ENCODE measurements at places on chromosomes 7 and 10.

GRCh38 chr7:124084024-124084423, 51.2 kb upstream of the TMEM229A start:
- no peak for DNase-seq

- no peak for DNase-seq
Observed at GRCh38 chr7:22572292-22572691, 72.3 kb upstream of the STEAP1B start.

DNA sequence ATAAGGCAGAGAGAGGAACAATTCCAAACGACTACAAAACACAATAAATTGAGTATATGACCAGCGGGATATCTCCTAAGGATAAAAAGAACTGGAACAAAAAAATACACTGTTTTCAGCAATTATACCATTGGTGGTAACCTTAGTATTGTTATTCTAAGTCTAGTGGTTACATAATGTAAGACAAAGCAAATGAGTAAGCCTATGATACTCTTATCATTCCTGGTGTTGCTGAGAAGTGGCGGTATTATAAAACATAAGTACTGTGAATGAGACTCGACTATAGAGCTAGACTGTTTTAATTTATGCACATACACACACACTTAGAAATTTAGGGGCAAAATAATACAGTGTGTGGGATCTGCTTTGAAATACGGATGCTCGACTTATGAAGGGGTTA, 107.7 kb downstream of the NRBF2 start:
- DNase-seq = no peak

- DNase-seq = no peak
Observed at GRCh38 chr7:23356726-23357125, 57.6 kb downstream of the MALSU1 start.

DNA sequence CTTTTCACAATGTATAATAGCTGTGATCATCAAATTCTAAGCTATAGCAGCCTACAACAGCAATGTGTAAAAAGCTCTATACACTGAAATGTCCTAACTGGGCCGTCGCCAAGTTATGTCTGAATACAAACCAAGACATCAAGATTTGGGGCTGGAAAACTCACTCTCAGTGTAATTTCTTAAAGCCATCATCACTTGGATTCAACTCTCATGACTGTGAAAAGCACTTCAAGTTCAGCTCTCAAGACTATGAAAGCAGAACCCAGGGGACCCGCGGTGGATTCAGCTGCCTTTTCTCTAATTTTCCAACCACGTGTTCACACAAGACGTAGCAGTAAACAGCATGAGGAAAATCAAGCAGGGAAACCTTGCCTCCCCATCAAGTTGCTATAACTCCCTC, 15.8 kb upstream of the ZNRF2 start:
- no peak for DNase-seq

DNA sequence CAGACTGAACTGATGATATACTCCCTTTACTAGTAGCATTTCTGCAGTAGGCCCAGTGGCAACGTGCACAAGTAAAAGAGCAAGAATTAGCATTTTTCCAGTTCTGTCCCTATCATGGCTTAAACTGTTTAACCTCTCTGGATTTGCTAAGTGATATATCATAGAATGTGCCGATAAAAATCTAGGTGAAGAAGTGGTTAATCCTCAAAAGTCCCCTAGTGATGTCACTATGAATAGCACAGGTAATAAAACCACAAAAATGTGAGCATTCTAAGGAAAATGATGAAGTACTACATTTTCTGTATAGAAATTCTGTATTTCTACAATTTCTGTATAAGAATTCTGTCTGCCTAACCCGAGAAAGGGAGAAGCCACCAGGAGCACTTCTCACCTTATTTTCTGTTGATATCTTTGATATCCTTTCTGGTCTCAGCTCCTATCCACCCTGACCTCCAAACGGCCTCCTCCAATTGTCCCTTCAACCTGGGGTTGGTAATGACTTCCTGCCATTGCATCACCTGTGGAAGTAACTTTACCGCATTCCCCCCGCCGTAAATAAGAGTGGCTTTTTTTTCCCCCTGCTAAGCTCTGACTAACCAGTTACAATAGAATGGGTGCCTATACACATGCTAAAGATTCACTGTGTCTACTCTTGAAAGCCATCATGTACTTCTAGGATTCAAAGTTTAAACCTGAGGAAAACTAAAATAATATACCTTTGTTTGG, 155.9 kb upstream of the ASAH2 start:
- no peak for DNase-seq

Data from stimulated activated CD4-positive, alpha-beta T cell treated with anti-CD3 and anti-CD28 coated beads, Interleukin-2, amount 100 ng/mL, for 4 hours (primary cell).